Mucosa of descending colon (tissue), 3 donors: ENCODE measurements at places on chromosomes 3 and 15. TPM values are rescaled to one million over a fixed set of nuclear protein-coding genes. Genes with fewer than 3 reads are reported as not detected.

DNA sequence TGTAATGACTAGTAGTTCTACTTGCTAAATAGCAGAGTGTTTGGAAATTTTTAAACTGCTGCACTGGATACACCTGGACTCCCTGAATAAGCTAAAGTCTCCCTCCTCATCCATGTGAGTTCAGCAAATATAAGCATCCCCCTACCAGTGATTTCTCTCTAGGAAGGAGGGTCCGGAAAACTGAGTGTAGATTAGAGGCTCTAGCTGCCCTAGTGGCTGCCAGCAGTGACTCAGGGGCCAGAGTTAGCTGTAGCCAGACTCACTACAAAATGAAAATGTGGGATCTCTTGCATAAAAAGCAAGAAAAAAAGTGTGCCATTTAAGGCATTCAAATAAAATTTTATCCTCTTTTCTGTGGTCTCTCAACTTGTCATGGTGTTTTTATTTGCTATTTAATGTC is 485.0 kb upstream of the ATP11B start:
- no peak for DNase-seq

GRCh38 chr15:101250873-101251829 is 697 bp downstream of the CHSY1 start:
- DNase-seq = peak; percentile 66

The UROC1 gene
- not detected for total RNA-seq

- DNase-seq = no peak
Observed at GRCh38 chr3:166100730-166101129, 263.5 kb upstream of the BCHE start.
